G401 (cell line): ENCODE measurements at places on chromosomes 16 and 17.

GRCh38 chr16:11614587-11615175 lies 28.0 kb upstream of the LITAF start:
- no peak for DNase-seq

- DNase-seq, result no peak
Measured at GRCh38 chr17:81002409-81003361, 11.0 kb downstream of the CHMP6 start.

DNA sequence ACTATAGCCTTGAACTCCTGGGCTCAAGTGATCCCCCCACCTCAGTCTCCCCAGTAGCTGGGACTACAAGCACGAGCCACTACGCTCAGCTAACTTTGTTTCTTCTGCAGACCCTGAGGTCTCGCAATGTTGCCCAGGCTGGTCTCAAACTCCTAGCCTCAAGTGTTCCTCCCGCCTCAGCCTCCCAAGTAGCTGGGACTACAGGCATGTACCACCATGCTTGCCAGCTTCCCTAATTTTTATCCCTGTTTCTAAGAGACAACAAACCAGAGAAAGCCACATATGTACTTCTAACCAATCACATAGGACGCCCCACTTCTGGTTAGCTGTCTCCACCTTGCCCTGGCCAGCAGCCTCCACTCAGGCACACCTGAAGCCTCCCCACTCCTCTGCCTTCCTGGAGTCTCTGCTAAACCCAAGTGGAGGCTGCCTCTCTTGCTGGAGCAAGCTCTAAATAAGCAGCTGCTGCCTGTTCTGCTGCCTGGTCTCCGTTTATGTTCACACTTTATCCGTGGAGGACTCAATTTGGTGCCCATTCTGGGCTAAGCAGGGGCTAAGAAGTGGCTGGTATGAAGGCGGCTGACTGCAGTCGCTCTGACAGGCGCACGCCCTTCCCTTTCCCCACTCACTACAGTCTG lies 24.7 kb downstream of the NSMCE1 start:
- no peak for DNase-seq

DNA sequence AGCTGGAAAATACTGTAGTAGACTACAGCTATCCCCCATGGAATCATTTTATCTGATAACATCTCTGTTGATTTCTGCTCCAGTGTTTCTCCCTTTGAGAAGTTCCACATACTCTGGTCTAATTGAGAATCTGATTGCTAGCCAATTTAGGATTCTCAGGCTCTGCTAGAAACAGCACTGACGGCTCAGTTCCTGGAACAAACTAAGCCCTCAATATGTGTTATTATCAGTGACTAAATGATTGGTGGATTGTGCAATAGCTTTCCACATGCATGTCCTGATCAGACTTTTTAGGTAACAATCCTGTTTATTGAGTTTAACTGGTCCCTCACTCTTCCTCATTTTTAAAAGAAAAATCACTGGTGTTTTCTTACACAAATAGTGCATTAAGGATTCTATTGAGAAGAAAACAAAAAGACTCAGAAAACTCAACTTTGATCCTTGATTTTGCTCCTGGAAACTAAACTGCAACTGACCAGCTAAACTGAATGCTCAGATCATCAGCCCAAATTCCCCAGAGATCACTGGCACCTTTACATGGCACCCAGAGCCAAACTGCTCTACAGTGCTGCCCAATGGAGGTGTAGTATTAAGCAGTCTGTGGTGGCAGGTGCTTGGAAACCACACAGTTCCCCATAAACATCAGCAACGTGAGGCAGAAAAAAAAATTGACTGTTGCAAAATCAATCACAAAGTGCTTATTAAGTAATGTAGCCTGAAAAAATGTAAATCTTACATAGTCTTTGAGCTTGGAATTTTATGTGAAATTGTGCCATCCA lies 423.7 kb downstream of the TOX3 start:
- DNase-seq, result no peak

DNA sequence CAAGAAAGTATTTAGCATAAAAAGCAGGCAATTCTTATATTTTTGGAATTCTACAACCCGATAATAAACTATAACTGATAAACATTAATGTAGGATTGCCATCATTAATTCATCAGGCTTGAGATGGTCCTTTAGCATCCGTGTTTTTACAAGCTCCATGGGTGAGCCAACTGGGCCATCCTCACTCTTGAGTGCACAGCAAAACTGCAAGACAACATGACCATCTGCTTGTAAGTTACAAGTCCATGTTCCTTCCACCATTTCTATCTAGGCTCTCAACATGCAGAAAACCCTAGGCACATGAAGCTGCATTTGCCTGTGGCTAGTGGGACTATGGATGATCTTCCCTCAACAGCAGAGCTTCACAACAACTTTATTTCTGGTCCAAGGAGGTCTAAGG lies 40.1 kb downstream of the ADAMTS18 start:
- DNase-seq, result peak; percentile 64

- DNase-seq, result no peak
Measured at GRCh38 chr17:8726941-8727555, 17.6 kb downstream of the CCDC42 start.

GRCh38 chr17:1793447-1793806 lies 31.6 kb downstream of the SERPINF1 start:
- no peak for DNase-seq

GRCh38 chr16:53864819-53865493 lies 161.0 kb downstream of the FTO start:
- DNase-seq, result no peak

- no peak for DNase-seq
Measured at GRCh38 chr17:48505788-48506187, 25.0 kb downstream of the HOXB1 start.

DNA sequence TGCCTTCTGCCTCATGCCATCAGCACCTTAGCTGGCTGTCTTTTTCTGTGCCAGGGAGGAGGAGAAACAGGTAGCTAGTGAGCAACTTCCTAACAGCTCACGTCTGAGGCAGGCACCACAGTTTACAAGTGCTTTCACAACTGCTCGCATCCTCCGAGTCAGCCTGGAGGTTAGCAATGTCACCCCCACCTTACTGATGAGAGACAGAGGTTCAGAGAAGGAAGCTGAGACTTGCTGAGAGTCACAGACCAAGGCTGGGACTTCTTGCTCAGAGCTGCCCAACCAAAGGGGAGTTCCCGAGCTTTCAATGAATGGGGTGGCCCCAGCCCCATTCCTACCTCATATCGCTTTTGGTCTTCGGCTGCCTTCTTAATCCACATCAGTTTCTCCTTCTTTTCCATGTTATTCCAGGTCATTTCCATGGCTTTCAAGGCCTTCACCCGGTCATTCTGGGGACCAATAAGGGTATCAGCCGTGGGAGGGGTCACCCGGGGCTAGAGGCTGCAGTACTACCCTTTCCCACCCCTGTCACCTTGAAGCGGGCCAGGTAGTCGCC lies 9.6 kb downstream of the UBTF start:
- no peak for DNase-seq

DNA sequence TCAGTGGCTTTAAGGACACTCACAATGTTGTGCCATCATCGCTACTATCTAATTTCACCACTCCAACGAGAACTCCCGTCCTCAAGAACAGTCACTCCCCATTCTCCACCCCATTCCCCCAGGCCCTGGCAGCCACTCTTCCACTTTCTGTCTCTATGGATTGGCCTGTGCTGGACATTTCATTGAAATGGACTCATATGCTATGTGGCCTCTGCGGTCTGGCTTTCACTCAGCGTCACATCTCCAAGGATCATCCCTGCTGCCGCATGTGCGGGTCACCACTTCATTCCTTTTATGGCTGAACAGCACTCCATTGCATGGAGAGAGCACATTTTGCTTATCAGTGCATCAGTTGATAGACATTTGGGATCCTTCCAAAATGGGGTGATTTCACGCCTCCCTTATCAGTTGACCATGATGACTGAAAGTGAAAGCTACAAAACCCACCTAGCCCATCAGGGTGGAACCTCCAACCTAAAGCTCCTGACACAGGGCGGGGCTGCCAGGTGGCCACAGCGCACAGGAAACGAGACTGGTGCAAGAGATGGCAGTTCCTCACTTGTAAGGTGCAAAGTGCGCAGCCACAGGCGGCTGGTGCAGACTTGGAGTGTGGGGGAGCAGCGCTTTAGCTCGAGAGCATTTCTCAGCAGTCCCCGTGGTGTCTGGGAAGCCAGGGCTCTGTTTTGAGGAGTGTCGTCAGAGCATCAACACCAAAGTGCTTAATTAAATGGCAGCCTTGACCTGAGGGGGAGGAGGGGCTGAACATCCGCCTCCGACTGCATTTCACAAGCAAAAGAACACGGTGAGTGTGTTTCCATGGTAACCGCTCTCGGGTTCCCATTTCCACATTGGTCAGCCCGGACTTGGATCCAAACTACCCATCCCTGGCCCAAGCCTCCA lies 23.8 kb downstream of the COTL1 start:
- DNase-seq, result peak; percentile 67
